Endothelial cell of umbilical vein (primary cell): ENCODE measurements at places on chromosomes 3 and 15. TPM values are rescaled to one million over a fixed set of nuclear protein-coding genes. Genes with fewer than 3 reads are reported as not detected.

Gene TUBGCP5
- 5.1 and 6.7 TPM in 2 replicates for polyA plus RNA-seq

Gene SMCO1
- polyA plus RNA-seq = not detected in 2 replicates

Gene MRAS
- 9.4 and 14.6 TPM in 2 replicates for polyA plus RNA-seq

Gene ZBED2
- not detected in 2 replicates for polyA plus RNA-seq

Gene RBMS3
- 13.6 and 16.3 TPM in 2 replicates for polyA plus RNA-seq
